ENCODE measurements at places on chromosomes 16 and 17. TPM values are rescaled to one million over a fixed set of nuclear protein-coding genes. Genes with fewer than 3 reads are reported as not detected.

- no peak for DNase-seq
Measured at GRCh38 chr16:20241321-20241720, 86.0 kb downstream of the GP2 start.

GRCh38 chr17:55160501-55160900, 104.3 kb upstream of the HLF start:
- no peak for DNase-seq

- no peak for DNase-seq
Measured at GRCh38 chr16:62712566-62712965, 676.3 kb upstream of the CDH8 start.

GRCh38 chr17:4515501-4515900, 16.8 kb downstream of the SPNS2 start:
- DNase-seq: no peak

DNA sequence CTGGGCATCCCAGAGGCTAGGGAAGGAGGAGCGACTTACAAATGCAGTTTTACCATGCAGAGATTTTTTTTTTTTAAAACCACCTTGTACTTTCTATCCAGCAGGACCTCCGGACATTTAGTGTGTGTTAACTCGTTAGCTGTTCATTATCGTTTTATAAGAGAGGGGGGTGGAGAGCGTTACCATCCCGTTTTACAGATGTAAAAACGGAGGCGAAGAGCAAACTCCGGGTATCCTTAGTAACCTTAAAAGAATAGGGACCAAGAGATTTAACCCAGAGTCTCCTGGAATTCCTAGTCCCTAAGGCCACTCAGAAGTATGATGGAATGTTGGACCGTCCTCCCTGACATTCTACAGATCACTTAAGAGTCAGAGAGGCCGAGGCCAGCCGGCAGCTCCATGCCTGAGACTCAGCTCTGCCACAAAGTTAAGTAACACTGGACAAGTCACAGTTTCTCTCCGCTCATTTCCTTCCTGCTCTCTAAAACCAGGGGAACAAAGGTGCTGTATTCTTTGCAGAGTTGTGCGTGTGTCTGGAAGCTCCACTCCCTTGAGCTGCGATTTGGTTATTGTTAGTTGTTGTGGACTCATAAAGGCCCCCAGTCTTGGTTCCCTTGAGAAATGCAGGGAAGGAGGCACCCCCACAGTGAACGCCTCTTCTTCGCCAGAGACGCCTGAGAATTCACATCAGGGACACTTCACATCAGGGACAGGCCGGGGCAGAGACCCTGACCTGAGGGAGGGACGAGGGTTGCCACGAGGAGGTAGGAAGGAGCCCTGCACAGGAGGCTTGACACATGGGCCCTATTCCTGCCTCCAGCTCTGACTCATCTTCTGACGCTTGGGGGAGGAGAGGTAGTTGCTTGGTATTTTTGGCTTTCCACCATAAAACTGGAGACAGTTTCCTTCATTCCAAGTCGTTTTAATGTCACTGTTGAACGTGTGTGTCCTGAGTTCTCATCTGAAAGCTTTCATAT, 1.2 kb downstream of the DUSP14 start:
- peak; percentile 87 for DNase-seq

DNA sequence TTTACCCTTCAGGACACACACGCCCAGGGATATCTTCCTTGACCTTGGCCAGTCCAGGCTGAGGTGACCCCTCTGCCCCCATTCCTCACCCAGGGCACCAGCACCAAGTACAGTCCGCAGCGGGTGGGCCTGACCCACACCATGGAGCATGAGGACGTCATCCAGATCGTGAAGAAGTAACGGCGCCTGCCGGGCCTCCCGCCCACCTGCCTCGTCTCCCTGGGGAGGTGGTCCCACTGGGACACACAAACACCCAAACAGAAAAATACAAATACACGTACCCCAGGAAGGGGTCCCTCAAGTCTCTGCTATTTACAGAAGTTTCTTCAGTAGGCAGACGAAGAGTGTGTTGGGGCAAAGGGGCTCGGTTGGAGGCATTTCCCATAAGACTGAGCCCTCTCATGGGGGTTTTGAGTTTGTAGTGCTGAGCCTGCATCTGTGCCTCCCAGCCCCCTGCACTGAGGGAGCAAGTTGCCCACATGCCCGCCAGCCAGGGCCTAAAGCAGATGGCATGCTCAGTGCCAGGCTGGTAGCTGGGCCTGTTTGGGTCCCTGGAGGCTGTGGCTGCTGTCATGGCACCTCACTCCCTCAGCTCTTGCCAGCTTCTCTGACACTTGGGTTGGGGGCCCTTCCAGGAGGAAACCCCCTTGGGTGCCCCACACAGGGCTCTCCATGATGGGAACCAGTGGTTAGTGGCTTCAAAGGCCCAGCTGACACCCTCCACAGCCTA, 1.3 kb upstream of the MYO15A start:
- DNase-seq: no peak

GRCh38 chr17:4635823-4636375, 5.6 kb downstream of the ALOX15 start:
- DNase-seq: no peak

- no peak for DNase-seq
Measured at GRCh38 chr17:66959641-66960375, 4.7 kb upstream of the CACNG4 start.

DNA sequence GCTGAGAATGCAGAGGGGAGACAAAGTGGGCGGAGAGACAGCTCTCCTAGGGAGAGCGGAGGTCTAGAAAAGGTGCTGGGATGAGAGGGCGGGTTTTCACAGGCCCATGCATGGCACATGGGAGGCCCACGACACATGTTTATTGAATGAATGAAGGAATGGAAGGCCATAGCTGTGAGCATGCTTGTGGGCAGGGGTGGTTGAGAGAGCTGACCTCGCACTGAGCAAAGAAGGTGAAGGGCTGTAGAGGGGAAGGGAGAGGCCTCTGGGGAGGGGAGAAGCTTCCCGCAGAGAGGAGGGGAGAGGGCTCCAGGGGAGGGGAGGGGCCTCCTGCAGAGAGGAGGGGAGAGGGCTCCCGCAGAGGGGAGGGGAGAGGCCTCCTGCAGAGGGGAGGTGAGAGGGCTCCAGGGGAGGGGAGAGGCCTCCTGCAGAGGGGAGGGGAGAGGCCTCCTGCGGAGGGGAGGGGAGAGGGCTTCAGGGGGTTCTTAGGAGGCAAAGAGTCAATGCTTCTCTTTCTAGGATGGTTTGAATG, 27.3 kb downstream of the SDK2 start:
- no peak for DNase-seq

DNA sequence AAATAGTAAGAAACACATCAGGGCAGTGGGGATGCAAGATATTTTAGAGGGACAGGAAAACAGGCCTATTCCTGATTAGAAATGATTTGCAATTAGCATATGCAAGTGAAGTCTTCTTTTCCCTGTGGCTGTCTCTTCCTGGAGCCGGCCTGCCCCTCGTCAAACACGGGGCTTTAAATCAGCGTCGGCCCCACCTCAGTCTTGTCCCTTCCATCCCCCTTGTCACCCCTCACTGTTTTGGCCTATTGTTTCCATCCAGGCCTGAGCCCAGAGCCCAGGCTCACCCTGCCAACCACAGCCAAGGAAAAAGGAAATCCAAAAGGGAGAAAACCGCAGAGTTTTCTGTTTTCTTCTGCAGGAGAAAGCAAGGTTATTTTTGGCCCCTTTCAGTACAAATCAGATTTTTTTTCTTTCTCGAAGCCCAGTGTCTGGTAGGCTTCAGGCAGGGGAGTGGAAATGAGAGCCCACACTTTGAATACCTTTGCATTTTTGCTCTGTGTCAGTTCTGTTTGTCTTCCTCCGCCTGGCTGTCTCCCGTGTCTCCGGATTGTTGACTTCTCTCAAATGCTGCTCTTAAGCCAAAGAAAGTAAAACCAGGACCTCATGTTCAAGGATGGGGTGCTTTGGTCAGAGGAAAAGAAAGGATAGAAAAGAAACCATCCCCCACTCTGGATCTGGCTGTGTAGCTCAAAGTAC, 399.9 kb upstream of the CDH11 start:
- DNase-seq: peak; percentile 31

- DNase-seq: no peak
Measured at GRCh38 chr17:36094232-36094631, 4.3 kb upstream of the CCL3 start.

- peak; percentile 81 for DNase-seq
Measured at GRCh38 chr16:69397821-69398521, 12.2 kb upstream of the TERF2 start.

DNA sequence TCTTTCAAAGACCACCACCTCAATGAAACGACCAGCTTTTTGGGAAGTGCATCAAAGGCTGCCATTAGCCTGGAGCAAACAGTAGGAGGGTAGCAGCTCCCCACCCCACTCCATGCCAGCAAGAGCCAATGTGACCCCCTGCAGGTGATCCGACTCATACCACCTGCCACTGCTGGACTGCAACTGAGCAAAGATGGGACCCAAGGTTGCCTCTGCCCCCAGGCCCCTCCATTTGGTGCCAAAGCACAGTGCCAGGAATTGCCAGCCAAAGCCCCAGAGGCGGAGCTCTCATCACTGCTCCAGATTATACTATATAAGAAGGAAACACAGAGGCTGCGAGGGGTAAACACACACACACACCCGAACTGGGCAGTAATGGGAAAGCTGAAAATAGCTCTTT, 8.3 kb downstream of the PITPNM3 start:
- no peak for DNase-seq

DNA sequence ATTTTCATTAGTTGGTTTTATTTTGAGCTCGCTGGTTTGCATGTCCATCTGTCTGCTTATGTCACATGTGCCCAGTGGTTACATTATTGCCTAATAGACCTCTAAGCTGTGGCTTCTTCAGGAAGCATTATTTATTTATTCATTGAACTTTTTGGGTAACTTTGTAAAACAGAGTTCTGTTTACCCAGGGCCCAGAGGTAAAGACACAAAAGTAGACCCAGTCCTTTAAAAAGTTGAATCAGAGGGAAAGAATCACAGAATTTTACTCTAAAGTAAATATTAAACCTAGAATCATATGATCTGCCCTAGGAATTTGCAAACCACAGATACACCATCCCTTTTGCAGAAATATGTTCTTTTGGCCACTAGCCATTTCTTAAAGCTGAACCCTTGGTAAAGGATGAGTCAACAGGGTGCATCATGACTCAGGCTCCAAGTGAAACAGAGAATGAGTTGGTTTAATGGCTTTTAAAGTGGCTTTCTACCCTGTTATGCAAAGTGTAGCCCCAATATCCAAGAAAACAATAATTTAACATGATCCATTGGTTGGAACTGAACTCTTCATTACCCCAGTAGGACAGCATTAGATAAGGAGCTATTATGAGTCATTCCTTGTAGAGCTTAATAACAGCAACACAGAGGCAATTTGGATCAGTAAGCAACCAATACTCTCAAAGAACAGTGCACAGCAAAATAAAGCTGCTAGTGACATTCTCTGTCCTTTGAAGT, 236.3 kb downstream of the KCNJ2 start:
- peak; percentile 73 for DNase-seq

DNA sequence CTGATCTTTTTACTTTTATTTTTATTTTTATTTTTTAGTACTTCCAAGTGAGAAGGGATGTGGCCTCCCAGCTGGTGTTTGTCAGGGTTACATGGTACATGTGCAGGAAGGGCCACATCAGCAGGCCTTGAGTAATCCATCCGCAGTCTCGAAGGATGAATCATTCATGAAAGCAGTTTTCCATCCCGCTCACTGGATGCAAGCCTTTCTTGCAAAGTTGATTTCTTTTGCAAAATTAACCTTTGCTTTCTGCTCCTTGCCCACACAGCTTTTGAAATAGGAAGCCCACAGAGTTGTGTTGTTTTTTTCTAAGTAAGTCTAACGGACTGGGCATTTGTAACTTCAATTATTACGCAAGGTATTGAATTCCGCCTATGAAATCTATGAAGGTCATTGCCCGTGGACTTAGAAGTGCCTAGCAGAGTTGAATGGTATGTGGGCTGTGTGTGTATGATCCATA, 157.4 kb downstream of the PRKCA start:
- DNase-seq: peak; percentile 94

- no peak for DNase-seq
Measured at GRCh38 chr17:78658281-78658785, 81.1 kb upstream of the DNAH17 start.

DNA sequence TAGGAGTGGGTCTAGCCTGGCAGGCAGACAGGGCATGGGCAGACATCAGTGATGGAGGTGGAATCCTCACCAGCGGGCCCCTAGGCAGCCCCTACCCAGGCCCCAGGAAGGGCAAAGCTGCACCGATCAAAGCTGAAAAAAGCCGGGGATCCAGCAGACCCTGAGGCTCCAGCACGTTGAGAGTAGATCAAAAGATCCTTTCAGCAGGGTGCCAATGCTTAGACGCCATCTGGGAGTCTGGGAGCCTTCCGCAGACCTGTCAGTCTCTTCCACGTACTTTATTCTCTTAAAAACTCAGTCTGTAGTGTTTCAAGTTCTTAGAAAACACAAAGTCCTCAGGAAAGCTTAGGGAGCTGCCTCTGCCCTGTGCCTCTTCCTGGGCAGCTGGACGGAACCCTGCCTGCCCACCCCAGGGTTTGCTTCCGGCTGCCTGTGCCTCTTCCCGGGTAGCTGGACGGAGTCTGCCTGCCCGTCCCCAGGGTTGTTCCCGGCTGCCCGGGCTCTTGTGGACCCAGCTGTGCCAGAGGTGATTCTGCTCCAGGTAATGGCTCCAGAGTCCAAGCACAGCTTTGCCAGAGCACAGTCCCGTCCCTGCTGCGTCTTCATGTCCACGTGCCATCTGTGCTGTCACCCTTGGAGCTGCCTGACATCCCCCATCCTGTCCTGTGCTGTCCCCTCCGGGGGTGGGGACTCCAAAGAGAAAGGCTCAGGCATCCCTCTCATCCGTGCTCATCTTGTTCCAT, 50.8 kb upstream of the PVALEF start:
- DNase-seq: peak; percentile 26

GRCh38 chr17:61411261-61412142, 11.9 kb downstream of the TBX2 start:
- peak; percentile 87 for DNase-seq

DNA sequence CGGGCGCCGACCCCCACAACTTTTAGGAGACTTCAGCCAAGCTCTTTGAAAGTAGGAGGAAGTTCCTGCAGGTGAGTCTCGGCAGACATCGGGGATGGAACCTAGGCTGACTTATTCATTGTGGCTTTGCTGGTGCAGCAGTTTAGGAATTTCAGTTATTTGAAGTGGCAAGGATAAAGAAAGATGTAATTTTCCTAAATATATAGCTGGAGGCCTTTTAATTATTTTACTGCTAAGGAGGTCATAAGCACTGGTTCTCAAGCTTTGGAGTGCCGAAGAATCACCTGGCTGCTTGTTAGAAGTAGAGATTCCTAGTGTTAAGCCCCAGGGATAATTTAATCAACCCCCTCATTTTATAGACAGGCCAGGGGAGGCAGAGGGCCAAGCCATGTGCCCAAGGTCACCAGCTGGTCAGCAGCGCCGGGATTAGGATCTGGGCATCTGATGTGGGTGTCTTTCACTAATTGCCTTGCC, 28.9 kb upstream of the BCAR1 start:
- DNase-seq: no peak

Gene CDR2L
- total RNA-seq: 3.1 TPM

Gene SBK1
- 0.24 TPM for total RNA-seq

Gene TBC1D3E
- not detected for total RNA-seq

Gene FN3K
- total RNA-seq: 3.4 TPM

Gene KRTAP1-5
- total RNA-seq: not detected

Gene SALL1
- 1.2 TPM for total RNA-seq

Gene KRT27
- not detected for total RNA-seq

Gene HSF5
- total RNA-seq: 0.72 TPM

Data from umbilical cord (tissue), 2 donors.